ENCODE measurements at places on chromosomes 11 and 22.

GRCh38 chr22:27518531-27519340, 282.8 kb downstream of the MN1 start:
- DNase-seq: no peak

GRCh38 chr22:47034905-47035419, 272.5 kb downstream of the TBC1D22A start:
- DNase-seq: no peak

DNA sequence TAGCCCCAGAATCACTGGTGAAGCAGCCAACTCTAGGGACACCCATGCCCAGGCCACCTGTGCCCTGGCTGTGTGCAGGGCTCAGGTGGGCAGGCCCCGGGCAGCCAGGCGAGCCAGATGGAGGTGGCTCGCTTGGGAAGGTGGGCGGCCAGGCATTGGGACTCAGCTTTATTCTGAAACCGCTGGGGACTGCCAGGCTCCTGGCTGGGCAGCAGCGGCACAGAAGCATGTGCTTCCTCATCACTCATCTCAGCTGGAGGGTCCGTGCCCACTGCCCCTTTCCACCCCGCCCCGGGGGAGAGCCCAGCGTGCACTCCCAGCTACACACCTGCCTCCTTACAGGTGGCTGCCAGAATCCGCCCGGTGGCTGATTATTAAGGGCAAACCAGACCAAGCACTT, 27.1 kb upstream of the SLC22A12 start:
- DNase-seq: no peak

- DNase-seq: no peak
Observed at GRCh38 chr11:120532082-120532831, 20.7 kb downstream of the GRIK4 start.

Data from activated naive CD4-positive, alpha-beta T cell (primary cell).